Kidney epithelial cell (primary cell): ENCODE measurements at places on chromosomes 4 and X.
A peak's percentile ranks its signal among the peaks of the same experiment; 100 is the strongest.

DNA sequence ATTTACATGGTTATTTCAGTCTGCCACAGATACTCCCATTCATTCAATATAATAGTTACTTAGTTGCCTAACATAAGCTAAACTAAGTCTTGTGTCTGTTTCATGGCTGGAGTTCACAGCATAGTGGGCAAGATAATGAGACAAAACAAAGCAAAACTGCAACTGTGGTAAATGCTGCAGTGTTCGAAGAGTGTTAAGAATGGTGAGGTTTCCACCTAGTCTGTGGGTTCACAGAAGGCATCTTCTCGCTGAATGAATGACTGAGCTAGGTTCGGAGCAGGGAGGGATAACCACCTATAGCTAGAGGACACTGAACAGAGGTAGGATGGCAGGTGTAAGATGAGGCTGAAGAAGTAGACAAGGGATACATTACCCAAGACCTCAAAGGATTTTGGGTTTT lies 171.0 kb downstream of the FBXW7 start:
- DNase-seq, result no peak

DNA sequence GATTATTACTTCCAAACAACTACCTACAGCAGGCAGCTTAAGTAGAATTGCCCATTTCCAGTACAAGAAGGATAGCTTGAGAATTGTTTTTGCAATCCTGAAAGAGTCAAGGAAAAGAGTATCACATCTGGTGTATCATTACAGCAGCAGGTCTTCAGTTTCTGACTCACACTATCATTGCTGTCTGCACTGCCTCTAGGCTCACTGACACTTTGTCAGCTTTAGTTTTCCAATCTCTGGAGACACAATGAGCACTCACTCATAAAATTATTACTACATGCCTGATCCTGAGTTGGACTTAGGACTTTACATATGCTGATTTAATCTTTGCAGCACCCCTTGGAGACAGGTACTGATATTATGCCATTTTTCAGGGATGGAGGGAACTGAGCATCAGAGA lies 244.6 kb upstream of the BOD1L1 start:
- DNase-seq, result no peak

DNA sequence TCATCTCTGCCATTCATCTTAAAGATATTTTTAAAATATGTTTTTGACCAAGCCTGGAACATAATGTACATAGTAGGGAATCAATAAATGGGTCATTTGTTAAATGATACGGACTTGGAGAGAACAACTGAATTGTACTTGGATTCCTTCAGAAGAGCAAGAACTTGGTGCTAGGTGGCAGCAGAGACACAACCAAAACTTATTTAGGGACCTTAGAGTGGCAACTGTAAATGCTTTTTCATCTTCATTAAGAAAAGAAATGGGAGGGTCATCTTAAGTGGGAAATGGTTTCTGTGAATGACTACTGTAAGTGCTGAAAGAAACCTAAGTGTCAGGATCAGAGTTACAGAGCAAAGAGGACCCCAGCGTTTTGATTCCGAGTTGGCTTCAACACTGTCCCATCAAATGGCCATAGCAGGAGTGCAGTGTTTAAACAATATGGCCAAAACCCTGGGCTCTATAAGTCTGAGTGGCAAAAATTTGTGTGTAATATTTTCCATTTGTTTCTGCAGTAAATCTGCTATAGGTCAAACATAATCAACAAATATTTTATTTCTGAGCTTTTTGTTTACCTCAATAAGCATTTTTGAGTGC lies 213.6 kb downstream of the PALLD start:
- no peak for DNase-seq

GRCh38 chr4:37073226-37073840 lies 171.2 kb upstream of the NWD2 start:
- no peak for DNase-seq

GRCh38 chr4:2935762-2936743 lies 27.2 kb downstream of the NOP14 start:
- peak; percentile 72 for DNase-seq

- no peak for DNase-seq
Observed at GRCh38 chr4:788636-789297, 37.2 kb downstream of the CPLX1 start.

DNA sequence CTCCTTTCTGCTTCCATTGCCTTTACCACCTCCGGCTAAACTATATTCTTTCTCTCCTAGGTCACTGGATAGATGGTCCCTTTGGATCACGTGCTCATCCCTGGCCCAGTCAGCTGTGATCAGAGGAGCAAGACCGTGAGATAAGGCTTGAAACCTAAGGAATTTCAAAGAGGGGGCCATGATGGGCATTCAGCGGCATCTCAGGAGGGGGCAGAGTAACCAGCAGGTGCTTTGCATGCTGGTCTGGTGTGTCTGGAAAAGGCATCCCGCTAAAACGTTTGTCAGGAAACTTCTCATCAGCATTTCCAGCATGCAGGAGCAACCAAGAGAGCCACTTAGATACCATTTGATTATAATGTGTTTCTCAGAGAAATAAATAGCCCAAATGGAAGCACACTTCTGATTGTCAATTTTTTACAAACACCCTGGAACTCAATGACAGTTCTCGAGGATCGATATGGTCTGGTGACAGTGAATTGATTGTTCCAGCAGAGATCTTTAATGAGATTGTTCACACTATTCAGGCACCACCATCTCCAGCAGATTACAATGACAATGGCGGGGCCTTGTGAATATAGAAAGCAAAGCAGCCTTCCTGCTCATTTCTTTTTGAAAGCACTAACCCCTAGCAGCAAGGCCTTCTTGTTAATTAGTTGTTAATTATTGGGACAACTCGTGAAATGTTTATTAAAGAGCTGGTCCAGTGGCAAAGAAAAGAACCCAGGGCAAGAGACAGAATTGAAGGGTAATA lies 327.1 kb downstream of the PTTG2 start:
- DNase-seq, result no peak

- DNase-seq, result no peak
Observed at GRCh38 chrX:97372001-97372766, 488.5 kb downstream of the RPA4 start.

- DNase-seq, result no peak
Observed at GRCh38 chrX:69278031-69278687, 112.9 kb upstream of the PJA1 start.

- no peak for DNase-seq
Observed at GRCh38 chr4:111631215-111631999, 513.8 kb upstream of the FAM241A start.
